ENCODE measurements at places on chromosomes 6 and 20. TPM values are rescaled to one million over a fixed set of nuclear protein-coding genes. Genes with fewer than 3 reads are reported as not detected.
A peak's percentile ranks its signal among the peaks of the same experiment; 100 is the strongest.

The OVOL2 gene
- not detected for total RNA-seq

DNA sequence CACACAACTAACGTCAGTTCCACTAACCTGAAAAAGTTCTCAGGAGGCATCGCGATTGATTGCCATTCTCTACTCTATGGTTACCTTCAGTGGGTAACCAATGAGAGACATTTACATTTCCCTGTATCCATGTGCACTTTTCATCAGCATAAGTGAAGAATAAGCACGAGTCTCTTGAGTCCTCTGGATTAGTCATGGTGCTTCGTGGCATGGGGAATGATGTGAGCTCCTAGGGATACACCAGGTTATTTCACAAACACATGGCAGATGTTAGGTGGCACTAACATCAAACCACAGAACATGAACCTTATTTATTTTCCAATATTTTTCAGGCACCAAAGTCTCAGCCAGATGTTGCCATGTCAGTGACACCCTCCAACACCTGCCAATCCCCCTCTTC lies 64.0 kb downstream of the FYN start:
- H3K27ac ChIP-seq: peak overlapping the region; percentile 82
- H3K4me3 ChIP-seq: no peak overlapping the region
- no peaks in the 10 kb centered on the region for H3K27me3 ChIP-seq
- H3K36me3 ChIP-seq: peaks cover 76% of the 10 kb centered on the region

DNA sequence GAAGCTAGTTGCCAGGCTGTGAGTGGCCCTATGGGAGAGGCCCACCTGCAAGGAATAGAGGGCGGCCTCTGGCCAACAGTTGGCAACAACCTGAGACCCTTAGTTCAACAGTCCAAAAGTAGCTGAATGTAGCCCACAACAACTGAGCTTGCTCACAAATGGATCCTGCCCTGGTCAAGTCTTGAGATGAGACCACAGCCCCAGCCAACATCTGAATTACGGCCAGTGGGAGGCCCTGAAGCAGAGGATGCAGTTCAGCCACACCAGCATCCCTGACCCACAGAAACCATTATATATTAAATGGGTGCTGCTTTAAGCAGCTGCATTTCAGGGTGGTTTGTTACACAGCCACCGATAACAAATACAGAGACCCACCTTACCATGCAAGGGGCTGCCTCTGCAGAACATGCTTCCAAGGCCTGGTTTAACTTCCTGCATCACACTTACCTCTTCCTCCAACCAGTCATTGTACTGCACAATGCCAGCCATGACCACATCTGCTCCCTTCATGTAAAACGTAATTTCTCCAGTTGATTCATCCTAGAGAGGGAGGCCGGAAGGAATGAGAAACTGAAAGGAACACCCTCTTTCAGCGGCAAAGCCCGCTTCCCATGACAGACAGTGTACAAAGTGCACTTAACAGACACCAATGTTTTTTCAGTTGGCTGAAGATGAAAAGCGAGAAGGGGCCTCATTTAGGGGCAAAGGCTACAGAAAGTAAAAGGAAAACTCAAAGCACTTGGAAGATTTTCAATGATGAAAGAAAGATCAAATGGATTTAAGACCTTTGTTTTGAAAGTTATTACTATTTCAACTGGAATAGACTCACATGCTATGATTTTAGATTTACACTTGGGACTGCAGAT lies 86.2 kb upstream of the NFATC2 start:
- H3K4me1 ChIP-seq: peaks cover 42% of the 10 kb centered on the region
- H3K27me3 ChIP-seq: peaks cover 18% of the 10 kb centered on the region
- no peak overlapping the region for H3K27ac ChIP-seq
- peak; percentile 58 for DNase-seq
- H3K4me3 ChIP-seq: no peak overlapping the region
- no peaks in the 10 kb centered on the region for H3K36me3 ChIP-seq

- H3K27me3 ChIP-seq: no peaks in the 10 kb centered on the region
- peak overlapping the region; percentile 76 for H3K4me3 ChIP-seq
- H3K36me3 ChIP-seq: no peaks in the 10 kb centered on the region
- H3K4me1 ChIP-seq: peaks cover 39% of the 10 kb centered on the region
- DNase-seq: no peak
Observed at GRCh38 chr20:37528446-37529213, 954 bp upstream of the BLCAP start.

GRCh38 chr20:56827763-56828162 lies 198.7 kb downstream of the TFAP2C start:
- H3K36me3 ChIP-seq: no peaks in the 10 kb centered on the region
- H3K27ac ChIP-seq: no peak overlapping the region
- peaks cover 39% of the 10 kb centered on the region for H3K27me3 ChIP-seq
- no peaks in the 10 kb centered on the region for H3K4me1 ChIP-seq

- no peaks in the 10 kb centered on the region for H3K4me1 ChIP-seq
- peaks cover 1% of the 10 kb centered on the region for H3K27me3 ChIP-seq
- DNase-seq: no peak
- no peak overlapping the region for H3K4me3 ChIP-seq
- no peaks in the 10 kb centered on the region for H3K36me3 ChIP-seq
Observed at GRCh38 chr6:95413789-95414188, 163.5 kb upstream of the MANEA start.

DNA sequence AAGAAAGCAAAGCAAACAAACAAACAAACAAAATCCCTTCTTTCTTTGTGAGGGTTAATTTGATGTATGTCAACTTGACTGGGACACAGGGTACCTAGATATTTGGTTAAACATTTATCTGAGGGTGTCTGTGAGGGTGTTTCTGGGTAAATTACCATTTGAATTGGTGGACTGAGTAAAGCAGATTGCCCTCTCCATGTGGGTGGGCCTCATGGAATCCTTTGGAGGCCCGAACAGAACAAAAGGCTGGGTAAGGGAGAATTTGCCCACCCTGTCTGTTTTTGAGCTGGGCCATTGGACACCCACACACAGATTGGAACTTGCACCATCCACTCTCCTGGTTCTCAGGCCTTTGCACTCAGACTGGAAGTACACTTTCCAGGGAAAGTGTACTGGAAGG lies 628.8 kb upstream of the CITED2 start:
- no peaks in the 10 kb centered on the region for H3K36me3 ChIP-seq
- H3K27ac ChIP-seq: no peak overlapping the region
- no peak overlapping the region for H3K4me3 ChIP-seq
- H3K27me3 ChIP-seq: peaks cover 3% of the 10 kb centered on the region
- no peak for DNase-seq

DNA sequence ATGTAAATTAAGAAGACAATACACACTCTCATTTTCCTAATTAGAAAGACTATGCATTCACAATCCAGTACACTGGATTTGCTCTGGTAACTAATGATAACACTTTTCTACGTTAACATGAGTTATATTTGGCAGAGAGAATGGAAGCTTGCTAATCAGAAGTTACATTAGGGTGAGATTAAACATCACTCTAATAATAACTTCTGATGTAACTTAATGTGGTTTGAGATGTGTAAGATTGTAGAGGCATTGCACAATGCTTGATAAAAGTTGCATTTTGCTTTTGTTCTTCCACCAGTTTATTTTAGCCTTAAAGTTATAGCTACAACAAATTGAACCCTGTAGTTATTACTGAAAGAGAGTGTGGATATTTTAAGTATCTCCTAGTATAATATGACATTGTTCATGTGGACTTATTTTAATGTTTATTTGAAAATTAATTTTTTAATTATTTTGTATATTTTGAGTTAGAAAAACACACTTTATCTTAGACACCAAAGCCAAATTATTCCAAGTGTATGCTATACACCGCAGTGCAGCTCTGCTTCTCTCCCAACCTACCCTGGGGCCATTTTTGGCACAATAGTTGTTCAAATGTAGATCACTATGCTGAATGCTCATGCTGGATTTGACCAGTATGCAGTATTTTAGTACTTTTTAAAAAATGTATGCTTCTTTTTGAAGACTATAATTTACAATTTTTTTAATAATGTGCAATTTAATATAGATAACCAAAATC lies 143.2 kb downstream of the SLC16A10 start:
- no peaks in the 10 kb centered on the region for H3K27me3 ChIP-seq
- no peaks in the 10 kb centered on the region for H3K36me3 ChIP-seq
- no peak for DNase-seq
- H3K27ac ChIP-seq: no peak overlapping the region
- no peaks in the 10 kb centered on the region for H3K4me1 ChIP-seq

- H3K4me3 ChIP-seq: no peak overlapping the region
- peaks cover 40% of the 10 kb centered on the region for H3K4me1 ChIP-seq
- H3K27ac ChIP-seq: no peak overlapping the region
- no peaks in the 10 kb centered on the region for H3K27me3 ChIP-seq
- peaks cover 20% of the 10 kb centered on the region for H3K36me3 ChIP-seq
Observed at GRCh38 chr20:34921436-34921835, 34.2 kb downstream of the GSS start.

GRCh38 chr6:401994-402640 lies 10.6 kb downstream of the IRF4 start:
- peak overlapping the region; percentile 92 for H3K27ac ChIP-seq
- H3K27me3 ChIP-seq: no peaks in the 10 kb centered on the region
- H3K4me1 ChIP-seq: peaks cover 91% of the 10 kb centered on the region
- H3K36me3 ChIP-seq: peaks cover 99% of the 10 kb centered on the region
- no peak for DNase-seq
- H3K4me3 ChIP-seq: peak overlapping the region; percentile 63

GRCh38 chr20:9043364-9043763 lies 25.5 kb upstream of the PLCB4 start:
- no peaks in the 10 kb centered on the region for H3K27me3 ChIP-seq
- H3K36me3 ChIP-seq: no peaks in the 10 kb centered on the region
- H3K27ac ChIP-seq: no peak overlapping the region
- no peak overlapping the region for H3K4me3 ChIP-seq
- no peak for DNase-seq

DNA sequence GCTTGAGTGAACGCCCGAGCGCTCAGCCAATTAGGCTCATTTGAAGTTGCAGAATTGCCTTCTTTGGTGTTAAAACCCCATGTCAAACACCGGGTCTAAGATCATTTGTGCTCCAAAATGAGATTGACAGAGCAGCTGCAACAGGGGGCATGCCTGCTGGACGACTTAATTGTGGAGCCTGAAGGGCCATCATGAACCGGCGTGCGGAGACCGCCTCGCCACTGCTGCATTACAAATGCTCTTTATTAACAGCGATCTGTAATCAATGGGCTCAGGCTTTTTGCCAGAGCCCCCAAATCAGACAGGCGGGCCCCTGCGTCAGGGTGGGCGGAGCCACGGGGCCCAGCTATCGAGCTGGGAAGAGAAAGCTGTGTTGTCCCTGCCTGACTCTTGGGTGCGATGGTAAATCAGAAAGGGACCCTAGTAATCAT lies 183.2 kb downstream of the SIM1 start:
- H3K4me1 ChIP-seq: no peaks in the 10 kb centered on the region
- peaks cover 2% of the 10 kb centered on the region for H3K27me3 ChIP-seq
- no peaks in the 10 kb centered on the region for H3K36me3 ChIP-seq

- H3K4me3 ChIP-seq: no peak overlapping the region
- no peaks in the 10 kb centered on the region for H3K36me3 ChIP-seq
- no peak for DNase-seq
- no peak overlapping the region for H3K27ac ChIP-seq
- no peaks in the 10 kb centered on the region for H3K4me1 ChIP-seq
Observed at GRCh38 chr20:33868042-33868441, 56.9 kb downstream of the CHMP4B start.

The TCF15 gene
- total RNA-seq: not detected

The BEND6 gene
- not detected for total RNA-seq

The MRPS18A gene
- 68.7 TPM for total RNA-seq

The PBX2 gene
- 64.9 TPM for total RNA-seq

DNA sequence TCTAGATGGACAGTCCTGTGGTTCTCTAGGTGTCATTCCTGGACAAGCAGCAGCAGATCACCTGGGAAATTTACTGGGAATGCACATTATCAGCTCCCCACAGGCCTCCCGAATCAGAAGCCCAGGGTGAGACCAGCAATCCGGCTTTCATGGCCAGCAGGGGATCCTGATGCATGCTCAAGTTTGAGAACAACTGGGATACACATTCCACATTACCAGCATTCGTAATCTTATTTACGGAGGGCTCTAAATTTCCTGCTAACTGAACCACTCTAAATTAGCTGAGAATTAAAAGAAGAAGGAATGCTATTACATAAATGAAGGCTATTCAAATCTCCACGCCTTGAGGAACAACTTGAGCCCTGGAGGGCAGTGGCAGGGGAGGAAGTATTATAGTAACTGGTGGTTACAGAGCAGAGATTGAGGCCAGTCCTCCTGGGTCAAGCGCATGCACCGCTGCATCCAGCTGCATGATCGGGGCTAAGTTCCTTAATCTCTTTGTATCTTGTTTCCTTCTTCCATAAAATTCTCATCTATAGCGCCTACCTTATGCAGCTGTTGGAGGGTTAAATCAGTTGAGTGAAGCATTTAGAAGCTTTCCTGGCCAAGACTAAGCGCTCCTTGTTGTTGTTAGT lies 403.7 kb downstream of the CDH26 start:
- H3K4me3 ChIP-seq: no peak overlapping the region
- no peaks in the 10 kb centered on the region for H3K4me1 ChIP-seq
- H3K27ac ChIP-seq: no peak overlapping the region
- no peaks in the 10 kb centered on the region for H3K27me3 ChIP-seq
- DNase-seq: no peak

The CLPSL2 gene
- not detected for total RNA-seq

The RHAG gene
- total RNA-seq: not detected

DNA sequence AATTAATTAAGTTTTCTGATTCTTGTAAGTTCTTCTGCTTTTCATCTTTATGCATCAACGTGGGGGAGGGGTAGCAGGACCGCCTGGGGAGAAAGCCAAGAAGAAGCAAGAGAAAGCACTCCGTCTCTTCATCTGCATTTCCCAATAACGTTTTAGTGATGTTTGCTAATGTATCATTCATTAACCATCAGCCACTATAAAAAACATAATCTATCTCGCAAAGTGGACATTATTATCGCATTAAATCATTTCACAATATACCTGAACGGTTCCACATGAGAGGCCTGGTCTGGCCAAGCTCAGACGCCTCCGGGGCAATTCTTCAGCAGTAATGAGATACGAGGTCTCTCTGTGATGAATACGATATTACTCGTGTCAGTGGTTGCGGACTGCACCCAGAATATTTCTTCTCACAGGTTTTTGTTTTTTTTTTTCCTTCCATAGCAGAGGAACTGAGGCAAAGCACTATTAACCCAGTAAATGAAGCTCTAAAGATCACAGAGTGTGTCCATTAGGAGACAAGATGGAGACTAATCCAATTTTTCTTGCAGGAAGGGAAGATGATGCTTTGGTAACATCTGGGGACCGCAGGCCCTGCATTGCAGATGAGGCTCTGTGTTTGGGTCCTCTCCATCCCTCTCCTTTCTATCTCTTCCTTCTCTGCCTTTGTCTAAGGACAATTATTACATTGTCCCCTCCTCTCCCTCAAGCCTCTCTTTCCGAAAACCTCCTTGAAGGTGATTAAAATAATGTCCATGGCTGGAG lies 156.1 kb downstream of the SLC35B3 start:
- H3K4me1 ChIP-seq: no peaks in the 10 kb centered on the region
- peaks cover 2% of the 10 kb centered on the region for H3K27me3 ChIP-seq
- no peak overlapping the region for H3K27ac ChIP-seq
- H3K36me3 ChIP-seq: no peaks in the 10 kb centered on the region
- DNase-seq: no peak

DNA sequence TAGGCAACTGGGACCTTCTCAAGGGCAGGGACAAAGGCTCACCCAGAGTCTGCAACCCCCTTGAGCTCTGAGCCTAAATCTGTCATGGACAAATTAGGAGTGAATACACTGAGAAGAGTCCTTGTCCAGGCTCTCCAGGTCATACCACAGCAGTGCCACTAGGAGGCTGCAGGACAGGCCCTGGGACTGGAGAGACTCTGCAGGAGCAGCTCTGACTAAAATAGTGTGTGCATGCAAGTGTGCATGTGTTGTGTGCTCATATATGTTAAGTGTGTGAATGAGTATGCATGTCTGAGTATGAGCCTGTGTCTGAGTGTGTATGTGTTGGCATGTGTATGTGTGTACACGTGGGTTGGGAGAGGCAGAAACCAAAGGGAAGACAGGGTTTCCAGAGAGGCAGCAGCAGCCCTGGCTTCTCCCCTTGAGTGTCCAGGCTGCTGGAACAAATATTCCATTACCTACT lies 27.1 kb downstream of the MRPL14 start:
- no peak overlapping the region for H3K4me3 ChIP-seq
- no peak overlapping the region for H3K27ac ChIP-seq
- peaks cover 7% of the 10 kb centered on the region for H3K36me3 ChIP-seq
- H3K27me3 ChIP-seq: no peaks in the 10 kb centered on the region
